ENCODE measurements at places on chromosomes 12 and 14. TPM values are rescaled to one million over a fixed set of nuclear protein-coding genes. Genes with fewer than 3 reads are reported as not detected.

GRCh38 chr14:70416725-70417349, at the start of gene SYNJ2BP:
TSS of gene SYNJ2BP (minus strand) at chr14:70417090. CDS start at chr14:70416963, 127 bp downstream.
- DNase-seq = peak; percentile 92

DNA sequence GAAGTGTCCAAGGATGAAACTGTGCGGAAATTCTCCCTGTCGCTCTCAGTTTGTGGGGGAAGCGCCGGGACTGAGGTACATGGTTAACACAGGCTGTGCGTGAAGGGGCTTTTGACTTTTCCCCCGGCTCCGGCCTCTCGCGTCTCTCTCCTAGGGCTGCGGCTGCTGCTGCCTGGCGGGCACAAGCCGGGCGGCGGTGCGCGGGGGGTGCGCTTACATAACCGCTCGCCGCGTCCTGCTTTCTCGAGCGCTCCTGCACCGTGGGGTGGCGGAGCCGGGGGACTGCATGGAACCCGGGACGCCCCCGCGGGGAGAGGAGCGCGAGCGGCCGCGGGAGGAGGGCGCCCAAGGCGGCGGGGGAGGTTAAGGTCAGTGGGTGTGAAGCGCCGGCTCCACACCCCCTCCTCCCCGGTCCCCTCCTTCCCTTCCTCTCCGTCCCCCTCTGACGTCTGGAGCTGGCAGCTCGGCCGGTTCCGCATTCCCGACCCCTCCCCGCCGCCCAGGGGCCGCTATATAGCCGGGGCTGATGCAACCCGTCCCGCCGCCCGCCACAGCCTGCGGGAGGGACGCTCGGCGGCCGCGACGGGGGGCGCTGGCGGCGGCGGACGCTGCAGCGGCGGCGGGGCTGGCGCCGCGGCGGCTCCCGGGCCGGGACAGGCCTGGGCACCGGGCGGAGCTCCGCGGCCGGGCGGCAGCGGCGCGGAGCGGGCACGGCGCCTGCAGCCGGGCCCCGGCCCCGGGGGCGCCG, at the start of gene JDP2:
JDP2 (plus strand) TSS at position 541 of the 748 bp plus-strand sequence. CDS start 9,899 bp downstream, outside the sequence.
- DNase-seq = peak; percentile 98

The LPAR5 gene
- total RNA-seq = 16.4 TPM

DNA sequence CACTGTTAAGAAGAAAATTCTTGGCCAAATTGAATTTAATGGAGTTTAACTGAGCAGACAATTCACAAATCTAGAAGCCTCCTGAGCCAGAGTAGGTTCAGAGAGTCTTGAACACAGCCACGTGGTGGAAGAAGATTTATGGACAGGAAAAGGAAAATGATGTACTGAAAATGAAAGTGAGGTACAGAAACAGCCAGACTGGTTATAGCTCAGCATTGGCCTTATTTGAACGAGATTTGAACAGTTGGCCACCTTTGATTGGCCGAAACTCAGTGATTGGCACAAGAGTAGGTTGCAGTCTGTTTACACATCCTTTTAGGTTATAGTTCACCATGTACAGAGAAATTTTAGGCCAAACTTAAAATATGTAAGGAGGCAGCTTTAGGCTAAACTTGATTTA, 9.9 kb downstream of the OAS2 start:
- no peak for DNase-seq

DNA sequence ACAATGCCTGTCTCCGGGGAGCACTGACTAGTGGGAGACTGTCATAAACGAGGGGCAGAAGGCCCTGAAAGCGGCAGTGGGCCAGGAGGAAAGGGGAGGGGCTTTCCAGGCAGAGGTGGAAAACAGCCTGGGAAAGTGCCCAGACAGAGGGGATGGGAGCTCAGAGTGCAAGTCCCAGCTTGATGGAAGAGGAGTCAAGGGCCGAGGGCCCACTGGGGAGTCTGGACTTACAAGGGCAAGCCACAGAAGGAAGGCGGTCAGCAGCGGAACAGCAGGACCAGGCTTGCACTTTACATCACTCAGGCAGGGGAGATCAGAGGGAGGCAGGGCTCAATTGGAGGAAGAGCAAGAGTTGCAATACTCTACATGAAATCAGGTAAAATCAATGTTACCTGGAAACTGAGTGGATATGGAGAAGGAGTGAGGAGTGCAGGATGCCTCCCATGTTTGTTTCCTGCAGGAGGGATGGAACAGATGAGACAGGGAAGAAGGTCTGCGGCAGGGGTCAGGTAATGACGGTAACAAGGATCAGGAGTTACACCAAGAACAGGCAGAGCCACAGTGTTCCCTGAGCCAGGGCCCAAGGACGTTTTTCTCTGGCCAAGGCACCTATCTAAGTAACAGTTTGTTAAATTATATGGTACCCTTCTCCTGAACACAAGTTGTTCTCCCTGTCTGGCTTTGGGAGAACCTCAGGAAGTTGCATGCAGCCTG, 23.8 kb downstream of the PXN start:
- DNase-seq = no peak

The AKAP5 gene
- 0.21 TPM for total RNA-seq

The LETMD1 gene
- total RNA-seq = 75.1 TPM
